Activated T-helper 1 cell treated with anti-CD3 and anti-CD28 coated beads, Interleukin-2, amount 50 U/mL, for 16 hours (primary cell): ENCODE measurements at places on chromosomes 1 and 21.

GRCh38 chr21:30984889-30985288 lies 53.4 kb downstream of the KRTAP19-8 start:
- DNase-seq = no peak

DNA sequence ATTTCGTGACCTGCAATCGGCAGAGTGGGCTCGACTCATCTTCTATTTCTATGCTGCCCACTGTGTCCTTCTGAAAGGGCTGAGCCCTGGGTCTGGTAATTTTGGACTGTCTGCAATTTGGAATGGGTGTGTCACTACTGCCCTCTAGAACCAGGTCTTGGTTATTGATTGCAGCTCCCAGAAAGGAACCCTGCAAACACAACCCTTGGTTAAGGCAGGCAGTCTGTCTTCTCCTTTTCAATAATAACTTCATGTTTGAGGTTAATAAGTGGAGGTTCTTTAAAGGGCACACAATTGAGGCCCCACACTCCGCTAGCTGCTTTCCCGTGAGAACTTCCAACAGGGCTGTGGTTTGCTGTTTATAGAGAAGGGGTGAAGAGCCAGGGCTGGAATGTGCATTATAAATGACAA lies 79.9 kb upstream of the LYST start:
- no peak for DNase-seq

DNA sequence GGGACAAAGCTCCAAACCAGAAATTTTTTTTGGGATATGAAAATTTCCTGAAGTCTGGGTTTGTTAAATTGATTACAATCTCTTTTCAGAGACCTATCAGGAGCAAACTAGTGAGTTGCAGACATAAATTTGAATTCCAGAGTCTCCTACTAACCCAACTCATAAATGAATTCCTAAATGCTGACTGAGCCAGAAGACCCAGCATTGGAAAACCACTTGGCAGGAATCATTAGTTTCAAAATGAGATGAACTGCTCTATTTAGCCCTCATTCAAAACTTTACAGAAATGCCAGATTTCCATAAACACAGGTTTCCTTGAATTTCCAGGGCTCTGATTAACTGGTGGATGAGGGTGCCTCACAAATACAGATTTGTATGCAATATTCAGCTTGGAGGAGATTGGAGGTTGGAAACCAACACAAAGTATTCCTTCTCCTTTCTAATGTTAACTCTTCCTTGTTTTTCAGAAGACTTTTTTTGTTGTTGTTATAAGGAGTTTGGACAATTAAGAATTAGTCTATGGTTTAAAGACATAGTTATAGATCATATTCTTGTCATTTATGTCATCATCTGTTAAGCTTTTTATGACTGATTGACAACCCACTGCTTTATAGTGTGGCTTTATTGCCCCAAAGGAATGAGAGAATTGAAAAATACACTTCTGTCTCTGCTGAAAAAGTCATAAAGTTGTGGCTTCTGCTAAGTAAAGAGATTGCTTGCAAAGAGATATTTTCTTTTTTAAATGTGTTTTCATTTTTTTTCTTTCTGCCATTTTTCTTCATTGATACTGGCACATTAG lies 222.8 kb downstream of the HLX start:
- DNase-seq = no peak

DNA sequence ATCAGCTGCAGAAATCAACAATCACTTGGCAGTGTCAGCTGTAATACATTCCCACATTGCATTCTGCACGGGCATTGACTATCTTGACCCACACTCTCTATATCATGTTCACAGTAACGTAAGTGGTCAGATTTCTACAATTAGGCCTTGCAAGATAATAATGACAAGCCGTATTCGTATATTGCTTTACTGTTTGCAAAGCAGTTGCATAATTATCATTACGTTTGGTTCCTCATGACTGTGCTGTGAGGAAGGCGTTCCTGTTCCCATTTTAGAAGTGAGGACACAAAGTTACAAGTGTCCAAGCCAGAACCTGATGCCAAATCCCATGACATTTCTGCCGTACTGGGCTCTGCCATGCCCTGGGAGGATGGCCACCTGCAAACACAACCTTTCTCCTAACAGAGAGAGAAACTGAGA lies 53.5 kb upstream of the TARBP1 start:
- DNase-seq = no peak

GRCh38 chr1:227854189-227854588 lies 38.7 kb downstream of the PRSS38 start:
- DNase-seq = no peak
